ENCODE measurements at places on chromosomes 11 and 22. TPM values are rescaled to one million over a fixed set of nuclear protein-coding genes. Genes with fewer than 3 reads are reported as not detected.

- no peaks in the 10 kb centered on the region for H3K36me3 ChIP-seq
- no peak overlapping the region for H3K27ac ChIP-seq
- no peaks in the 10 kb centered on the region for H3K4me1 ChIP-seq
- H3K27me3 ChIP-seq: no peaks in the 10 kb centered on the region
- no peak for DNase-seq
Observed at GRCh38 chr22:45629469-45630089, 42.1 kb upstream of the ATXN10 start.

Gene SPDYC
- polyA plus RNA-seq: 0.52 TPM

Gene USH1C
- 0.33 TPM for polyA plus RNA-seq

DNA sequence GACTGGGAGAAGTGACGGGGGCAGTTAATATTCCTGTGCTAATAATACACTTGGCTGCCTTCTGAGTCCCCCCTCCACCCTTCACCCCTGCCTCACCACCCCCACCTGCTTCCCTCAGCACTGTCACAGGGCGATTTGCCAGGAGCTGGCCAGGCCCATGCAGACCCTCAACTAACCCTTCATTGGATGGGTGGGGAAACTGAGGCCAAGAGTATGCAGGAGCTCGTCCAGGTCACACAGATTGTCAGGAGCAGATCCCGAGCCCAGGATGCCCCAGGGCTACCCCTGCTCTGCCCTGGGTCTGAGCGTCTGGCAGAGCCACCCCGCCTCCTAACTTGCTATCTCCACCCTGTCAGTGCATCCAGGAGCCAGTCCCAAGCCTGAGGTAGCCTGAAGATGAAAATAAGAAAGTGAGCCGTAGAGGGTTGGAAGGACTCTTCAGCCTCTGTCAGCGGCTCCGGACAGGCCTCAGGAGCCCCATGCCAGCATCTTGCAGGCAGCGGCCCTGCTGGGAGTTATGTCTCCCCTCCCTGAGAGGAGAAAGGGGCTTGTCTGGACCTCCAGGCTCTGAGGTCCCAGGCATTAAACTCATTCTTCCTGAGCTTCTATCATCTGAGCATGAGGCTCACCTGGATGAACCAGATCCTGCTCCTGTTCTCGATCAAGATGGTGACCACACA lies 6.2 kb downstream of the TPBGL start:
- no peak overlapping the region for H3K4me3 ChIP-seq
- H3K36me3 ChIP-seq: no peaks in the 10 kb centered on the region
- no peak overlapping the region for H3K27ac ChIP-seq
- H3K4me1 ChIP-seq: peaks cover 5% of the 10 kb centered on the region
- DNase-seq: no peak
- H3K27me3 ChIP-seq: peaks cover 4% of the 10 kb centered on the region

DNA sequence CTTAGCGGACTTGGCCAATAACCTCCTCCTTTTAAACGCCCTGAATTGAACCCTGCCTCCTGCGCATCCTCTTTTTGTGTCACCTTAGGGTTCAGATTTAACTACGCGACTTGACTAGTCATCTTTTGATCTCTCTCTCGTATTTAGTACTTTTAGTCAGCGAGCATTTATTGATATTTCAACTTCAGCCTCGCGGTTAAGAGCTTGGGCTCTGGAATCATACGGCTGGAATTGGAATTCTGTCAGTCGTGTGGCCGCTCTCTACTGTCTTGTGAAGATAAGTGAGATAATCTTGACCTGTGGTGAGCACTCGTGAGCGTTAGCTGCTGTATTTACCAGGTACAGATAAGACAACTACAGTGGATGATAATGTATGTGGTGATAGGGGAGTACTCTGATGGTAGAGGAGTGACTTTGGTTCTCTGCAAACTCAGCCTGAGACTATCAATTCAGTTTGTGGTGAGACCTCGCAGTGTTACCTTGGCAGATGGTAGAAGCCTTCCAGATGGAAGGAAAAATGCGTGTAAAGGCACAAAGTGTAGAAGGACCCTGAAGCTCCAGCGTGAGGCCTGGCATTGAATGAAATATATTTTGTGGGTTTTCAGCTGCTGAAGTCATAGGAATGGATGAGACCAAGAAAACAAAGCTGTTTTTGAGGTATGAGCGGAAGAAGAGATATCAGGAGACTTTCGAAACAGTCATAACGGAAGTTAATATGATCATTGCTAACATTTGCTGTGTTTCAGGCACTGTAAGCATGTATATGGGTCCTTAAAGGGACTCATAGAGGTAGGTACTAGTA lies 682 bp downstream of the ATM start:
- DNase-seq: no peak
- peaks cover 28% of the 10 kb centered on the region for H3K4me1 ChIP-seq
- H3K27ac ChIP-seq: peak overlapping the region; percentile 90
- H3K4me3 ChIP-seq: peak overlapping the region; percentile 49

DNA sequence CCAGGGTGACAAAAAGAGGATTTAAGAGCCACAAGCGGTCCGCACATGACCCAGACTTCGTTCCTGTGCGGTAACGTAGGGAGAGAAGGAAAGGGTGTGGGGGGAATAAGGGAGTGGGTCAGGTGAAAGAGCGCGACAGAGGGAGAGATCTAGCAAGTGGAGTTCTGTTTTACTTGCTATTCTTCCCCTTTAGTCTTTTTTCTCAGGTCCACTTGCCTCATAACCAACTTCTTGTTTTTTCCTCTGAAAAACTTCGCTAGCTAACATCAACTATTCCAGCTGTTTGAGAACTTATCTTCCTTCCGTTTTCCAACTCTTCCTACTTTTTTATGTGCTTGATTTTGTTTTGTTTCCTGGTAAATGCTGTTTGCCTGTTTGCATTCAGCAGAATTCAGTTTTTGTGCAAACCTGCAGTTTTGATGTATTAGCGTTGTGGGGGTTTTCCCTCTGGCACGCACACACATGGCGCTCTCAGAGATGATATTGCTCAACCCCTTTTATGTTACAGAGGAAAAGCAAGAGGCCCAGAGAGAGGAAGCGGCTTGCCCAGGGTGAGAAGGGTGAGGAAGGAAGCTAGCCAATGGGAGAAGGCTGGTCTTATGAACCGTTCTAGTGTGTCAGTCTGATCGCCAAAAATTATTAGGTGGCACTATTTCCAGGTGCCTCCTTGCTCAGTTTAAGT lies 592 bp upstream of the CTSC start:
- H3K4me3 ChIP-seq: peak overlapping the region; percentile 92
- peak overlapping the region; percentile 91 for H3K27ac ChIP-seq
- no peak for DNase-seq
- H3K4me1 ChIP-seq: peaks cover 12% of the 10 kb centered on the region
- no peaks in the 10 kb centered on the region for H3K27me3 ChIP-seq
